ENCODE measurements at places on chromosomes 5 and 9.

- no peak for DNase-seq
Observed at GRCh38 chr9:35380039-35380438, 109.9 kb upstream of the RUSC2 start.

DNA sequence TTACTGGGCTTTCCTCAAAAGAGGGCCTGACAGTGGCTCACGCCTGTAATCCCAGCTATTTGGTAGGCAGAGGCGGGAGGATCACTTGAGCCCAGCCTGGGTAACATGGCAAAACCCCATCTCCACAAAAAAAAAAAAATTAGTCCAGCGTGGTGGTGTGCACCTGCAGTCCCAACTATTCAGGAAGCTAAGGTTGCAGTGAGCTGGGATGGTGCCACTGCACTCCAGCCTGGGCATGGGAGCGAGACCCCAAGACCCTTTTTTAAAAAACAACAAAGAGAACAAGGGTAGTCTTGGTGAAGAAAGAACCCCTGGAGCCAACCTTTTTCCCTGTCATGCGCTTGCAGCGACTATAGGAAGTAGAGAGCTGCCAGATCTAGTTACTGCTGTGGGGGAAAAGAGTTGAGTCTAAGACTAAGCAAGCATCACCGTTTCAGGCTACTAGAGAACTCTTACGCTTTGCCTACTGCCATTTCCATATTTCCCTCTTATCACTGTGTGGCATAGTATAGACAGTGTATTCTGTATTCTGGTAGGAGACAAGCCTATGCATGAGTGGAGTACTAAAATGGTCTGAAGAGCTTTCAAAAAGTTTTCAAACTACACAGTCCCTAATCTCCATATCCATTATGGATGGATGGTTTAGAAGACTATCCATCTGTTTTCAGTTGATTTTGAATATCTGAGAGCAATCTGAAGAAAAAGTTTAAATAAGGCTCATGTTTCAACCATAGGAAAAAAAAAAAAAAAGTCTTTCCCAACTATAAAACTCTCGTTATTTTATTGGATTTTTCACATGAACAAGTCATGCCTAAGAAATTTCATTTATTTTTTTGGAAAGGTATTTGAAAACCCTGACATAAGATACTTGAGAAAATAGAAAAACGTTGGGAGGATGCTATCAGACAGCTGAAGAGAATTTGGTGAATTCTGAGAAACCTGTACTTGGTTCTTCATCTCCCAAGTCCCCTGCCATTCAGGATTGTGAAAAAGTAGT, 2.6 kb downstream of the C9orf40 start:
- no peak for DNase-seq

DNA sequence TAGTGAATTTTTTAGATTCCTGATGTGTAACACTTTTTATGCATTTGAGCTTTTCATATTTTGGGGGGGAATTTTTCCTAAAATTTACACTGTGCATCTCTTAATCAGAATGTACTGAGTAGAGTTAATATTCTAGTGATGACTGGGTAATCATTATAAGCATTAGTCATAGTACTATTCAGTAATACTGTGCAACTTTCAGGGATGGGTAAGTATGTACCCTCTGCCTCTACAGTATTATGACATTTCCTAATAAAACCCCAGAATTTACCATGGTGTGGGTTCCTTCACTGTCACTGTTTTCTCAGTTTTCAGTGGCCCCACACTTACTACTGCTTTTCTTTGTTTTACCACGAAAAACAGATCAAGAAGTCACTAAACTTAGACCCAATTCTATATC, 2.8 kb upstream of the CMYA5 start:
- DNase-seq: no peak

DNA sequence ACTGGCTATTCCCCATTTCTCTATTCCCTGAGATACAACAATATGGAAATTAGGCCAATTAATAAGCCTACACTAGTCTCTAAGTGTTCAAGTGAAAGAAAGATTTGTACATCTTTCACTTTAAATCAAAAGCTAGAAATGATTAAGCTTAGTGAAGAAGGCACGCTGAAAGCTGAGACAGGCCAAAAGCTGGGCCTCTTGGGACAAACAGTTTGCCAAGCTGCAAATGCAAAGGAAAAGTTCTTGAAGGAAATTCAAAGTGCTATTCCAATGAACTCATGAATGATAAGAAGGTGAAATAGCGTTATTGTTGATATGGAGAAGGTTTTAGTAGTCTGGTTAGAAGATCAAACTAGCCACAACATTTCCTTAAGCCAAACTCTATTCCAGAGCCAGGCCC, 256.2 kb downstream of the ZSWIM6 start:
- DNase-seq: no peak

DNA sequence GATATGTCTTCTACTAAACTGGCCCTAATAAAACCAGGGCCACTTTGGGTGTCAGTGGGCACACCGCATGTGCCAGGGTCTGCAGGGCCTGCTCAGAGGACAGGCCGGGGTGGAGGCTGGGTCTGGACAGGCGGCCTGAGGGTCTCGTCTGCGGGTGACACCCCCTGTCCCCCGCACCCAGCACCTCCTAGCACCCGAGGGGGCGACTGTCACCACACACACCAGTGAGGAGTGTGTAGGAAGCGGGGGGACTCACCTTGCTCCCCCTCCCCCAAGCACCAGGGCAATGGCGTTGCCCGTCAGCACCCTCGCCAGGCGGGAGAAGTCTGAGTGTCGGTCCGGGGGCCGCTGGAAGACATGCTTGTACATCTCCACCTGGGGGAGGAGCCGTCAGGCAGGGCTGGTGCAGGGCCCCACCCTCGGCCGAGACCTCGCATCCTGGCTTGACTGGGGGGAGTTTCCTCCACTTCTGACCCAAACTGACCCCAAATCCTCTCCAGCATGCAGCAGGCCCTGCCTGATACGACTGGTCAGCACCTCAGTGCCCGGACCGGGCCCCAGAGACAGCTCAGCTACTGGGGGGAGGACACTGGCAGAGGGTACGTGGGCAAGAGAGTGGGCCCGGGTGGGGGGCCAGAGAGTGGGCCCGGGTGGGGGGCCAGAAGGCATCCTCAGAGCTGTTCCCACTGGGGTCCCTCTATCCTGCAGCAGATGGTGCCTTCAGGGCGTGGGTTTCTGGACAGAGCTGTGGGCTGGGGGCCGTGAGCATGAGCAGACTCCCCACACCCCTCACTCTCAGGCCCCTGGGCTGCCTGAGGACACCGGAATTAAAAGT, 18.9 kb upstream of the NSMF start:
- no peak for DNase-seq

DNA sequence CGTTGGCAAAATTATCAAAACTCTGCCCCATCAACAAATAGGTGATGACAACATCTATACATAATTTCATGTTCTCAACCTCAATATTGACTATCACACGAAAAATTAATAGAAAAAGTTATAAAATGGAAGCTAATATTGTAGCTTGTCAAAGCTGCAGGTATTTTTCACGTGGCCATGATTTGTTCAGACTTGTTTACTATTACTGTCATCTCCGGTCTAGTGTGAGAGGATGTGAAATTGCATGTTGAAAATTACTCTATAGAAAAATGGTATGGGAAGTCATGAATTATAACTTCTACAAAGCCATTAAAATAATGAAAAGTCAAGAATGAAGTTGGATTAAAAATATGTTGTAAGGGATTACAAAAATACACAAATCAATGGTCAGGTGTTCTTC, 385.8 kb downstream of the PTPRD start:
- DNase-seq: no peak

DNA sequence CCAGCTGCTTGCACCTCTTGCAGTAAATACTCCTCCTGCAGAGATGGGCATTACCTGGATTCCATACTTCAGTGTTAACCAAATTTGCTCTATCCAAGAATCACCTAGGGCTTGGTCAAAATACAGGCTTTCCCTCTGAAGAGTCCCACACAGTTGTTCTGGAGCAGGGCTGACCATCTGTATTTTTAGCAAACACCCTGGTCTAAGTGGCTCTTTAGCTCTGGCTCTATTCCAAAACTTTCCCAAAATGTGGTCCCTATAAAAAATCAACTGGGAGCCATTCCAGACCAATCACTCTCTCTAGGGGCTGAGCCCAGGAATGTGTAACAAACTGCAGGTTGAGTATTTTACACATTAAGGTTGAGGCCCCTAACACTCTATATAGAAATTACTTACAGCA, 153.7 kb downstream of the SPOCK1 start:
- DNase-seq: no peak

DNA sequence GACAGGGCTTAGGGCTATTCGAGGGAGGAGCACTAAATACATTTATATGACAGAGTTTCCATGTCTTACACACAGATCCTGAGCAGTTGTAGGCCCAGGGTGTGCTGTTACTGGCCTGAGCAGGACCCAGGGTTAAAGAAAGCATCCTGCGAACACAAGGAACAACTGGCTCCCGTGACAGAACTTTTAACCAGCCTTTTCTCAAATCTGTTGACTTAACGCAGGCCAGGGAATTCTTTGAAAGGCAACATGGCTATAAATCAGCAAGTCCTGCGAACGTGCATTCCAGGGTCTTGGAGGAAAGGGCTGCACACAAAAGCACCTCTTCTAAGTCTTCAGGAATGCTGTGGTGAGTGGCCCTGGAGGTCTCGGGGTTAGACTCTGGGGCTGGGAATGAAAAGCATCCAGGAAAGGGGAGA, 45.2 kb upstream of the ANKRD55 start:
- no peak for DNase-seq

- no peak for DNase-seq
Observed at GRCh38 chr9:34010979-34011378, 37.7 kb downstream of the UBAP2 start.

DNA sequence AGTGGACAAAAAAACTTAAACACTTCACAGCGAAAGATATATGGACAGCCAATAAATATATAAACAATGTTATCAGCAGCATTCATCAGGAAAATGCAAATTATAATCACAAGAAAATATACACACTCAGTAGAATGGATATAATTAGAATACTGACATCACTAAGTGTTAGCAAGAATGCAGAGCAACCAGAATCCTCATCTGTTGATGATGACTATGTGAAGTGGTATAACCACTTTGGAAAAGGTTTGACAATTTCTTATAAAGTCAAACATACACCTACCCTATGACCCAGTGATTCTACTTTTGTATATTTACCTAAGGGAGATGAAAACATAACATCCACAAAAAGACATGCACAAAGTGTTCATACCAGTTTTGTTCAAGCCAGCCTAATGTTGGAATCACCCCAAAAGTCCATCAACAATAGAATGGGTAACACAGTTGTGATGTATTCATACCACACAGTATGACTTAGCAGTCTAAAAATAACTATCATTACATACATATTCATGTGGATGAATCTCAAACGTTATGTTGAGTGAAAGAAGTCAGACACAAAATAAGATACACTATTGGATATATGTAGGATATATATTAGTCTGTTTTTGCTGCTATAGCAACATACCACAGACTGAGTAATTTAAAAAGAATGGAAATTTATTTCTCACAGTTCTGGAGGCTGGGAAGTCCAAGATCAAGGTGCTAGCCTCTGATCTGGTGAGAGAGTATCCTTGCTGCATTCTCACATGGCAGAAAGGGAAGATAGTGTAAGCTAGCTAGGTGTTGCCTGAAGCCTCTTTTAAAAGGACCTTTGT, 148.8 kb upstream of the ADAMTSL1 start:
- DNase-seq: no peak

DNA sequence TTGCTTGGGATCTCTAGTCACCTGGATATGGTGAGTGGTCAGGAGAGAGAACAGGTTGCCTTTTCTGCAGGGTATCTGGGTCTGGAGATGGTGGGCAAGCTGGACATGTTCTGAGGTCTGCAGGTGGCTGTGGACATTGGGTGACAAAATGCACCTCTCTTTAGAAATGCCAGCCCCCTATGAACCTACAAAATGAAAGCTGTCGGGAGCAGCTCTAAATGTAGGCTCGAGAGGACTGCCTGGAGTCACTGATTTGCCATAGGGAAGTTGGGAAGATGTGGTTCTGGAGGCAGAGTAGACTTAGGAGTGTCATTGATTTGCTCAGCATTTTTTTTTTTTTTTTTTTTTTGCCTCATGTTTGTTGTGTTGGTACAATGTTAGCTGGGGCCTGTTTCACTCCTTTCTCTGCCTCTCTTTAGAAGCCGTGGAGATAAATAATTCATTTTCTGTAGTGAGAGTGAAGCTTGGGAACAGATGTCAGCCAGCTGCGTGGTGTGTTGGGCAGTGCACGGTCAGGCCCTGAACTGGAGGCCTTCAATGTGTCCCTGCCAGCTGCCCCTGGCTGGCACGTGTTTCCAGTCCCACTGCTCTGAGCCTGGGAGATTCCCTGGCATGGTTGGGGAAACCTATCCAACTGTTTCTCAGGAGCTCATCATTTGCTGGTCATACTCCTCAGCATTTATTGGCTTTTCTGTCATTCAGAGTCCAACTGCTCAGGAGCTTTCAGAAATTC, 5.4 kb downstream of the RGS3 start:
- DNase-seq: no peak

DNA sequence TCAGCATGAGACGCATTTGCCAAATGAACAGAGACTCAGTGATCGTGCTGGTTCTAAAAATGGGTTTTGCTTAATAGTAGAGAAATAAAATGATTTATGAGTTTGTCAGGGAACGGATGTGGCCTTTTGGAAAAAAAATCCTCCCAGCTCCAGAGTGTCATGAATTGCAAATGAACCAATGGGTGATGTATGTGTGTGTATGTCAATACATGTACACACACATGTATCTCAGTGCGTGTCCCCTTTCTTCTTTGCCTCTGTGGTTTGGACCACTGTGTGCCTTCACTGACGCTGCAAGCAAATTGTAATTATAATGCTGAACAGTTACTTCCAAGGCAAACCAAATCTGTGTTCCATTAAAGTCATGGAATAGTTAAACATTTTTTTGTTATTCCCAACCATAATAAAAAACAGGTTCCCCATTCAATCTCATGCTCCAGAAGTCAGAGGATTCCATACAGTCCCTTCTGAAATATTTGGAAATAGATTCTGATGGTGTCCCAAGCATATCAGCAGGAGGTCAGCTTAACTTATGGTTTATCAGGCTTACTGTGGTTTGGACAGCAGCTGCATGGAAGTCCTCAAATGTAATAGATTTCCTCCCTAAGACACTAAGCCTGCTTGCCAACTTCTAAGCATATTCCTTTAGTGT, 630.5 kb downstream of the ACTL7B start:
- DNase-seq: no peak

DNA sequence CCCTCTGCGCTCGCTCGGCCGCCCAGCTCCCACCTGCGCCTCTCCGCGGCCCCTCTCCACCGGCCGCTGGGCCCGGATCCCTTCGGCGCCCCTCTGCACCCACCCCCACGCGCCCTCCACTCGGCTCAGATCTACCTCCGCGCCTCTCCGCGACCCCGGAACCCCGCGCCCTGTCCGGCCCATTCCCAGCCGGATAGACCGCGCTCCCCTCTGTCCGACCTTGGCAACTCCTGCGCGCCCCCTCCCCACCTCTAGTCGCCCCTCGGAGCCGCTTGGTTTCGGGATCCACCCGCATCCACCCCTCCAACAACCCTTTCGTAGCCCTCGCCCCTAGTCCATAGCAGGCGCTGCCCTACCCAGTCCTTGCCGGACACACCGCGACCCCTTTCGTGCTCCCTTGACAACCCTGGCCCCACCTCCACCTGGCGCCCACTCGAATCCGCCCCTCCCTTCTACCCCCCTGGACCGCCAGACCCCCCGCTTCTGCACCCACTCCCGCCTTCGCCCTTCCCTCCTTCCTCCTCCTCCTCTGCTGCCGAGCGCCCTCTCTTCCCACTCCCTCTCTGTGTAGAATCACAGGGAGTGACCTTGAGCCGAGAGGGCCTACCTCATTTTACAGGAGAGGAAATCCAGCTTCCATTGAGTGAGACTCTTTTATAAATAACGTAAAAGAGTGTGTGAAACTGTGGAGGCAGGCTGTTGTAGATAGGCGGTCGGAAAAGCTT, 525 bp upstream of the AK3 start:
- DNase-seq: no peak

- DNase-seq: no peak
Observed at GRCh38 chr9:84975926-84976325, 306.4 kb downstream of the NTRK2 start.
